ENCODE measurements at places on chromosomes 2 and 18.

GRCh38 chr2:17648581-17648980 lies 105.0 kb downstream of the SMC6 start:
- DNase-seq: no peak

DNA sequence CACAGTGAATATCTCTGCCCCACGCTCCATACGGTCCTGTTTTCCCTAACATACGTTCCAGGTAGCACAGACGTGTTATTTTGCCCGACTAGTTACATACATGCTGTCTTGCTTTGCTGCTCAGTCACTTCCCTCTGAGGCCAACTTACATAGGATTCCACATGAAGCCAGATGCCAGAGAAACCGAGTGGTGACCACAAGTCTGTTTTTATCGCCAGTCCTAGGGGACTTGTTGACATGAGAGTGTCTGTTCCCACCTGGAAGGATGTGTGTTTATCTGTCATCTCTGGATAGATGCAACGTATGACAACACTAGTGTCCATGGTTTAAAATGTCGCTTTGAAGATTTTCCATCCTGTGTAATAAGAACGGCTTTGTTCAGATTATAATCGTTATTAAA lies 32.6 kb downstream of the PMAIP1 start:
- DNase-seq: no peak

- DNase-seq: peak; percentile 43
Observed at GRCh38 chr2:8457092-8457481, 224.8 kb upstream of the ID2 start.

- no peak for DNase-seq
Observed at GRCh38 chr2:168730344-168730743, 72.1 kb upstream of the NOSTRIN start.

- DNase-seq: no peak
Observed at GRCh38 chr2:176114120-176114929, 2.3 kb upstream of the HOXD10 start.

- no peak for DNase-seq
Observed at GRCh38 chr2:75503048-75503607, 57.6 kb downstream of the EVA1A start.

GRCh38 chr2:169038338-169038757 lies 7.2 kb upstream of the ABCB11 start:
- no peak for DNase-seq

- no peak for DNase-seq
Observed at GRCh38 chr18:69838620-69839411, 108.9 kb downstream of the CD226 start.

GRCh38 chr2:37585982-37586621 lies 85.3 kb downstream of the CDC42EP3 start:
- DNase-seq: peak; percentile 86

DNA sequence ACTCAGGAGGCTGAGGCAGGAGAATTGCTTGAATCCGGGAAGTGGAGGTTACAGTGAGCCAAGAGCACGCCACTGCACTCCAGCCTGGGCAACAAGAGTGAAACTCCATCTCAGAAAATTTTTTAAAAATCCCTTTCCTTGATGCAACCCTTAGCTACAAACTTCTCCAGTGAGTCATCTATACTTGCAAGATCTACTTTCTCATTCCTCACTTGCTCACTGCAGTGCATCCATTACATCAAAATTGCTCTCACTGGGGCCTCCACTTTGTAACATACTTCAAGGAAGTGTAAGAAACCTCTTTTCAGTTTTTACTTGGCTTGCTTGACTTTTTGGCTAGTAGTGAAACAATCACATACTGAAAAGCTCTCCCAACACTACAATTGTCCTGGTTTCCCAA lies 65.3 kb downstream of the REEP1 start:
- no peak for DNase-seq

DNA sequence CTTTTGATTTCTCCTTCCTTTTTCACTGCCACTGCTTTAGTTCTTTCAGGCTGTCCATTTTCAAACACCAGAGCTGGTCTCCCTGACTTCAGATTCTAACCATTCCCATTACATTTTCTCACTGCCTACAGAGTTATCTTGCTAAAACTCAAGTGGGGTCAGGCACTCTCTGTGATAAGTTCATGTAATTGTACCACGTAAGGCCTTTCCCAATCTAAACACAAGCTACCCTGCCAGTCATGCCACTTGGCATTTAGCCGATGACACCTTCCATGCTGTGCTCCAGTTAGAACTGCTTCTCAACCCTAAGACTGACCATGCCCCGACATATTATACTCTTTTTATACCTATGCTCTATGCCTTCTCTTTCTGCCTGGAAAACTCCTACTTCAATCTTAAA lies 592.4 kb downstream of the DPP10 start:
- no peak for DNase-seq

GRCh38 chr2:187549951-187550555 lies 4.2 kb downstream of the TFPI start:
- DNase-seq: no peak

DNA sequence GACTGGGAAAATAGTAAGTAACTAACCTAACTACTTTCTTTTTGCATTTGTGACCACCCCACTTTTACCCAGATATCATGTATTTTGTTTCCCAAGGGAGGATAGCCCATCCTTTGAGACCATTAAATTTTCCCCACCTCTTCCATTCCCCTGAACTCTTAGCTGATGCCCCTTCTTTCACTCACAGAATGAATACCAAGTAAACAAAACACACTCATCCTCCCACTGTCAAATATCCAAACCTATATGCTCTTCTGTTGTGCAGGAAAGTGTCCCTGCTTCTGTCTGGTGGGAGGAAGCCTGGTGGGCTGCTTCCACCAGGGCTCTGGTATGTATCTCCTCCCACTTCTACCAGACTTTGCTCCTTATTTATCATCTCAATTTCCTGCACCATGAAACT lies 64.6 kb upstream of the PARD3B start:
- DNase-seq: no peak

DNA sequence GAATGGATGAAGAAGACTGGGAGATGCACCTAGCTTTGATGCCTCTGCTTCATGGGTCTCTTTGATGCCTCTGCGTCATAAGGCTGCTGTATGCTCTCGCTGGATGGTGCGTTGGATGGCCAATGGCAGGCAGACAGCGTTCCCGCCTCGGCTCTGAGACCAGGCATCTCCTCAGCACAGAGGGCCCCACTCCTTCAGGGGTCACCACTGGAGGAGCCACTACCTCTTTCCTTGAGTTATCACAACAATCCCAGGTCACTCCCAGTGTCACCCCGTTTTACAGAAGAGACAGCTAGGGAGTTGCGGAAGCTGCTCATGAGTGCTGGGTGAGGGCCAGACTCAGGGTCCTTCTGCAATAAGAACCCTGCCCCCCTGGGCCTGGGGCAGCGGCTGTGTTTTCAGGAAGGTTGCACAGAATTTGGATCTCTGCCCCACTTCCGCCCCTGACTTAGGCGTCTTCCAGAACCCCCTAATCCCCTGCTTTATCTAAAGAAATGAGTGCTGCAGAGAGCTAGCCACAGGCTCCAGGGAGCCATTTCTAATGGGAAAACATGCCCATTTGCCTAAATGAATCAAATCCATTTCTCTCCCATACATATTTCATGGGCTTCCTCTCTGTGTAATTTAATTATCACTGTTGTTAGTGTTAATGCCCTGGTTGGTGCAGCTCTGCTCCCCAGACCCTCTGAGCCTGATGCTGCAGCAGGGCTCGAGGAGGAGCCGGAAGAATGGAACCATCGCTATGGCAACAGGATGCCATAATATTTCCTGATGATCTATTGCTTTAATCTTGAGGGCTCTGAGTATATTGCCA lies 131.8 kb upstream of the HS6ST1 start:
- no peak for DNase-seq

GRCh38 chr2:47595687-47596086 lies 187.3 kb upstream of the MSH6 start:
- no peak for DNase-seq

DNA sequence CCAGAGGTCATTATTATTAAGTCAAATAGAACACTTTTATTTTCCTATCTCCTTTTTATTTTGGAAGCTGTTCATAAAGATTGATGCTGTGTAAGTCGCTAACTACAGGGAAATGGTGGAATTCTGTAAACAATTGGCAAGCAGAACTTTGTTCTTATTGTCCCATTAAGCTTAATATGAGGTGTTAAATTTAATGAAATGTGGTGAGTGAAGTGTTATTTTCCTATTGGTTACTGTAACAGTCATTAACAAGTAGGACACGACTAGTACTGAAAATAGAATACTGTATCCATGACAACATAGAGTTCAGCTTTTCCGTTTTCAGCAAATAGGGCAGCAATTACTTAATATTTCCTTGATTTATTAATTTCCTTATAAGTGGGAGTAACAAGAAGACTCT lies 279.1 kb upstream of the ZEB2 start:
- DNase-seq: no peak

DNA sequence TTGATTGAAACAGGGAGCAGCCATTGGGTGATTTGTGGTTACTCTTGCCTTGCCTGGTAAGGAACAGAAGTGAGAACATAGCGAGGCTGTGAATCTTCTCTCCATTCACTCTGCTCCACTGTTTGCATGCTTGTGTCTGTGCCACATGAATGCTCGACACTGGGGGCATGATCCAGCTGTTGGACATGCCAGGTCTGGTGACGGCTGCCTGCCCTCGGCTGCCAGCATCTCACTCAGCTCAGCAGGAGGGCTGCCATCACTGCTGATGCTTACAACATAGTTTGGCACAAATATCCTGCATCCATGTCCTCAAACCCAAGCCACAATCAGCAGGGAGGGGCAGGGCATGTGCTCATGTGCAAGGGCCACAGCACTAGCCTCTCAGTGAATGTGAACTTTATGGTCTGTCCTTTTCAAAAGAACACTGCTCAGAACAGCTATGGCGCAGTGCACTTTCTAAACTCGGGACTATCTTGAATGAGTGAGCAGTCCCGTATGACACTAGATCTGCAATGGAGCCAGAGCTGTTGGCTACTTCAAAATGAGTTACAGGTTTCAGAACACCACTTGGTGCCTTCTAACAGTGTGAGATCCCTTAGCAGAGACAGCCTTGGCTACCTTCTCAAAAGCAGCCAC lies 126.3 kb downstream of the NRP2 start:
- DNase-seq: no peak

GRCh38 chr18:36485772-36486171 lies 188.3 kb downstream of the FHOD3 start:
- DNase-seq: no peak

DNA sequence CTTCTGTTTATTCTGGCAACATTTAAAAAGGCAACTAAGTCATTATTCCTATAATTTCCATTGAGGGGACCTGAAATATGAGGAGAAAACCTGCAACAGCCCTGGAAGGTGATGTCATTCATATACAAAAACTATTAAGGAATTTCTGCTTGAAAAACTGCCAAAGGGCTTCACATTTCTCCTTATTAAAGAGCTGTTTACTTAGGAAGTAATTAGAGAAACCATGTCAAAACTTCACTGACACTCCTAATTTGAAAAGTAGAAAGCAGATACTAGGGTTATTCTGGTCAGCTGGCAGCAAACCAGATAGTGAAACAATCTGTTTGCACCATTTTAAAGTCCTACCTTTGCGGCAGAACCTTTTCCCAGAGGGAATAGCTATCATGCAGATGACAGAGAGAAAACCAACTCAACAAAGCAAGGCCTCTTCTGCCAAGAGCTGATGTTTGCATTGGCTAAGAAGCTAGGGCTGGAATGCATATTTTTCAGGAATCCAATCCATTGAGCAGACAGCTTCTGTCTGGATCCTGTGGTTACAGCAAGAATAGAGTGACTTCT lies 592.2 kb upstream of the SYT4 start:
- no peak for DNase-seq

- no peak for DNase-seq
Observed at GRCh38 chr2:19759880-19760279, 141.9 kb downstream of the TTC32 start.
